Left forelimb (tissue), 1 donor: ENCODE measurements at places on chromosomes 4 and X.

- DNase-seq = no peak
Observed at GRCh38 chr4:158411269-158411668, 110.4 kb upstream of the RXFP1 start.

GRCh38 chr4:73875401-73875800 is 6.2 kb downstream of the CXCL1 start:
- no peak for DNase-seq

- peak; percentile 68 for DNase-seq
Observed at GRCh38 chr4:183658362-183659028, 490 bp downstream of the RWDD4 start.

DNA sequence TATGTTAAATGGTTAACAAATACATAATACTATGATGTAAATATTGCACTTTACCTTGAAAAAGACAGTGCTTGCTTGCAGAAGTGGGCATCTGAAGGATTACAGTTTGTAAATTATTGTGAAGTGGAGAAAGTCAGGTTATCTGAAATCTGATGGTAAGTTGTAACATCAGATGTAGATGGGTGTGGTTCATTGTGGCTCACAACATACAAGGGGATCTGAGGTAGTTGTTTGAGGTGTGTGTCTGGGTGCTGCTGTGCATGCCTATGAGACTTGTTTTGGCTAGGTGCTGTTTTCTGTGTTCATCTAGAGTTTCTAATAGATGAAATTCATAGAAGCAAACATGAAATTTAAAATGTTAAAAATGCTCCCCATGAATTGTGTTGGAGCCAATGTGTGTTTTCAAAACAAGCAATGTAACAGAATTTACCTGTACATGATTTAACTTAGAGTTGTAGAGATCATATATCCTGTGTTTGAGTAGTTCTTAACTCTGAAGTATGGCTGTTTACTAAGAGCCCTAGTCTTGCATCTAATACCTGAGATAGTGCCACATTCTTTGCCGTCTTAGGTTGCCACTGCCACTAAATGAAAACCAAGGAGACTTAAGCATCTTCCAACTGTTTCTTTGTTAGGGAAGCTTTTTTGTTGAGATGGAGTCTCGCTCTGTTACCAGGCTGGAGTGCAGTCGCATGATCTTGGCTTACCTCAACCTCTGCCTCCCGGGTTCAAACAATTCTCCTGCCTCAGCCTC is 11.9 kb upstream of the NDUFC1 start:
- no peak for DNase-seq

DNA sequence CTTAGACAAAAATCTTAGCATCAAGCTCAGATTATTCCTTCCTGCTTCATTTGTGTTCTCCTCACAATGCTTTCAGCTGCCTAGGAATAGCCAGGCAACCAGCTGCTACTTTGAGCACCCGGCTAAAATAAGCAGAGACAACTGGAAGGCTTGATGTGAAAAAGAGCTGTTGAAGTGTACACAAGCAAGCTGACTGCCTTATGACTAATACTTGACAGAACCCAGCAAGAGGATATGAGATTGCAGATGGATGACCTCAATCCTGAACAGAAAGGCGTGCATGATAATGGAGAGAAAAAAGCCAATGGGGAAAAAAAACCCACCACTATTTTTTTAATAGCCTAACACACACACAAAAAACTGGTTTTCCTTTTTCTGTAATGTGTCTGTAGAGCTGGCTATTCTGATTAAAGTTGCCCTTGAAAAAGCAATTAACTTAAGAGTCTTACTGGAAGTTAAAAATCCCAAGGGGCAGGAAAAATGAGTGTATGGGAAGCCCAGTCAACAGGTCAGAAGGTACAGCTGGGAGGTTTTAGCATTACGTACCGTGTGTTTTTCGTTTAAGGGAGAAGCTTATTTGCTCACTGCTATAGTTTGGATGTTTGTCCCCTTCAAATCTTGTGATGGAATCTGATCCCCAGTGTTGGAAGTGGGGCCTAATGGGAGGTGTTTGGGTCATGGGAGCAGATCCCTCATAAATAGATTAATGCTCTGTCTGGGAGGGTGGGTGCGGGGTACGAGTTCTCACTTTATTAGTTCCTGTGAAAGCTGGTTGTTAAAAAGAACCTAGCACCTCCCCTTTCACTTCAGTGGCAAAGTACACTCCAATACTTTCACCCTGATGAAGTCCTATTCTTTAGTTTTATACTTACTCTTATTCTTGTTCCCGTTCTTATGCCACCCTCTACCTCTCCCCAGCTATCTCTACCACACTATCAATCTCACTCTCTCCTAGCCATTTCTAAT is 37.1 kb upstream of the HERC6 start:
- DNase-seq = no peak

GRCh38 chrX:69024931-69025330 is 140.3 kb downstream of the PJA1 start:
- peak; percentile 76 for DNase-seq

DNA sequence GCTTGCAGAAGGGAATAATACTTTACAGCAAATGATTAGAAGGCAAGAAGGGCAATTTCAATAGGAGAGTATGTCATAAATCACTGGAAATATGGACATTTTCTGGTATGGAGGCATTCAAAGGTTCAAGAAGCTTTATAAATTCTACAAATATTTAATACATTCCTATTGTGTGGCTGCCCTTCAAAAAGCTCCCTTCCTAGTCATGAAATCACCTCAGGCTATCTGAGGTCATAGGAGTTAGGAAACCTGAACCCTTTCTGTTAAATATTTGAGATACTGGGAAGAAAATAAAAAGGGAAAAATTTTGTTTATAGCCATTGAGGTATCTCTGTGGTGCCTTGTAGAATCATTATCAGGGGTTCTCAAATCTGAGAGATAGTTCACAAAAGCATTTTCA is 316.8 kb upstream of the EMCN start:
- no peak for DNase-seq

DNA sequence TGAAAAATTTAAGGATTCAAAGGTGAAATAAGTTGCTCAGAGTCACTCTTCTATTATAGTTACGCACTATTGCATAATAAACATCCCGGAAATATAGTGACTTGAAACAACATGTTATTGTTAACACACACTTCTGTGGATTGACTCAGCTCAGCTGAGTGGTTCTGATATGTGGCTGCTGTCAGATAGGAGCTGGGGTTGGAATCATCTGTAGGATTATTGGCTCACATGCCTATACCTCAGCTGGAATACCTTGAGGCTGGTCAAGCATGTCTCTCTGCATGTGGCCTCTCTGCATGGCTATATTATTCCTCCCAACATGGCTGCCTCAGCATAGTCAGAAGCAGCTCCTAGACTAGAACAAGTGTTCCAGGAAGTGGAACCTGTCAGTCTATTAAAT is 486.7 kb upstream of the MAGEB2 start:
- no peak for DNase-seq

DNA sequence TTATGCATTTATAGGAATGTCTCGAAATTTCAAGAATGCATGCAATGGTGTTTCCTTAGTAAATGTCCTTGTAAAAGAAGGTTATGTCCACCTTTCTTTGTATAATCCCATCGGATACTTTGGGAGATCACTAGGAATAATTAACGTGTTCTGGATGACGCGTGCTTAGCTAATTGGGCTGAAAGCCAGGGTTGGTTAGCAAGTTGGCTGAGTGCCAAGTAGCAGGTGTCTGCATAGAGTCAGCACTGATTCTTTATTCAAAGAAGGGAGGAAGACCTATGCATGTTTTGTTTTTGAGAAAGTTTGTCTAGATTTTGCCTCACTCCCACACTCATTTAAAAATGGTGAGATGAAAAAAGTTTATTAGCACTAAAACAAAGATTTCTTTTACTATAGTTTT is 144.6 kb downstream of the SOX3 start:
- DNase-seq = no peak

DNA sequence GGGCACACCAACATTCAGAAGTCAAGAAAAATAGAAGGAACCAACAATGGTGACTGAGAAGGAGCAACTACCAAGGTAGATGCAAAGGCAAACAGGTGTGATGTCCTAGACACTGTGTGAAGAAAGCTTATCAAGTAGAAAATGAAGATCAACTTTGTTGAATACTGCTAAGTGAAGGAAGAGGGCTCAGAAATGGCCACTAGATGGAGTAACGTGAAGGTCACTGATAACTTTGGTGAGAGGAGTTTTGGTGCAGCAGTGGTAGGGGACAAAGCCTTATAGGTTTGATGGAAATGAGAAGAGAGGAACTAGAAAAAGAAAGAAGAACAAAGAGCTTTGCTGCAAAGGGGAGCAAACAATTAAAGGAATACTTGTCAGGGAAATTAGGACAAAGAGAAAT is 23.5 kb downstream of the OTC start:
- DNase-seq = no peak

DNA sequence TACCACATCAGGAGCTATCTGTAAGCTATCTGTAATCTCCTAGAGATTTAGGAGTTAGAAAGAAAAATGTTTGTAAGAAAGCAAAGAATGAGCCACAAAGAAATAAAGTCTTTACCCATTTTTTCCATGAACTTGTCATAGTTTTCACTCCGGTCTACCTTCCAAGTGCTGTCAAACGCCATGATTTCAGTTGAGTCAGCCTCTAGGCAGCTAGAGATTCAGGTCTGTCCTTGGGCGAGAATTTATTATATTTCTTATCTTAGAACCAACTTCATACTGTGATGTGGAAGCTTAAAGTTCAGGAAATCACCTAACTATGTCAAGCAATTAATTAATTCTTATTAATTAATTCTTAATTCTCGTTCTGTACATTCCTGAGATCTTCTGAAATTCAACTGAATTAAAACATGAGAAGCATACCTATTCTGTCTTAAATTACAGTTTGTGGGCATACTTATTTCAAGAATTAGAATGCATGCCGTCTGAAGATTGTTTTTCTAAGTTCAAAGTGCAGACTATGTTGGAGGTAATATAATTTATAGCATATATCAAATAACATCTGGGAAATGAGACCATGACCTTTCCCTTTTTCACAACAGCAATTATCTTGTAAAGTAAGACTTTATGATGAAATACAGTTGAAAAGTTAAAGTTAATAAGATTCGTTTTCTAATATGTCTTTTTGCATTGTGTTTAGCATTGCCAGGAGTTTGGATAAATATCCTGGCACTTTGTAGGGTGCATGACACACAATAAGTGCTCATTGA is at the start of gene FABP2:
Gene FABP2 (minus strand): TSS at position 218 of the 767 bp plus-strand sequence. CDS start 36 bp downstream, at position 182.
- DNase-seq = no peak

DNA sequence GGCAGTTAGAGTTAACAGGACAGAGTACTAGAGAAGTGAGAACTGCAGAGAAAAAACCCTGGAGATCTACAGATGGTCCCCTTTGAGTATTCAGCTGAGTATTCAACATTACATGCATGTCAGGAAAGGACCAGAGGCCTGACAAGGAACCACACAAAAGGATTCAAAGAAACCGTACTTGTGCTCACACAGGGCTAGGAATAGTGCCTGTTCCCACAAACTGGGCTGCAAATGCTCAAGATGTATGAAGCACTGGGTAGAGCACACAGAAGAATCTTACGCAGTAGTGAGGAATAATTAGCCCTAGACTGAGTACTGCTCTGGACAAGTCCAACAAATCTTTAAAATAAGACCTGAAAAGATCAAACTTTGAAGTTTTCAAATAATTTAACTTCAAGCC is 17.6 kb downstream of the PTPN13 start:
- DNase-seq = no peak

DNA sequence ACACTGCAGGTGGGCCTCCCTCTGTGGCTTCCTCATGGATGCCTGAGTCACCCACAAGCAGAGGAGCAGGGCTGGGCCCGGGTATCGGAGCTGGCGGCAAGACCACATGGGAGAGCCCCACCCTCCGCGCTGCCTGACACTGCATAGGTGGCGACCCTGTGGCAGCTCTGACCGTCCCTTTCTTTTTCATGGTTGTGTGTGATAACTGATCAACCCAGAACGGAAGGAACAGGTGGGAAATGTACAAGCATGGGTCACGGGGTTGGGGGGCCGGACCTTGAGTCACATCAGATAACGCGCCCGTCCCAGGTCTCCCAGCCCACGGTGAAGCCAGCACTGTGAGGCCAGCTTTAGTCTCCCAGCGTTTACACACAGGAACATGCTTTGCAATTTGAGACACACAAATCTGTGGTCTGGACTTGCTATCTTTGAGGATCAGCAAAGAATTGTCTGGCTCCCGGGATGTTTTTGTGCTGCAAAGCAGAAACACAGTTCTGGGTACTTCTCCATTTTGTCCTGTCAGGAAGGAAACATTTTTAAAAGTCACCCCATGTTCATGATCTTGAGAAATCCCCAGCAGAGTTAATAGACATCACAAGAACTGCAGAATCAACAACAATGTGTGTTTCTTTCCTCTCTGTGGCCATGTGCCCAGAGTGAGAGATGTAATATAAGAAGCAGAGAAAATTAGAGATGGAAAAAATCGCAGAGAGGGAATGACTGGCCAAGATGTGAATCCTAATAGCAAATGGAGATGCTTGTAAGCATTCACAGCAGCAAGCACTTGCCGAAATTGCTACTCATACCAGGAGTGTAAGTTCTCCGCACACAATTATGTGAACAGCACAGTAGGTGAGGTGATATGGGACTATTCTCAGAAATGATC is 70.1 kb upstream of the CBR4 start:
- no peak for DNase-seq

GRCh38 chrX:136369377-136369776 is 68.6 kb downstream of the ADGRG4 start:
- no peak for DNase-seq

GRCh38 chrX:133881007-133881406 is 104.4 kb downstream of the GPC3 start:
- DNase-seq = no peak

- DNase-seq = no peak
Observed at GRCh38 chrX:42143866-42144592, 220.7 kb upstream of the CASK start.

DNA sequence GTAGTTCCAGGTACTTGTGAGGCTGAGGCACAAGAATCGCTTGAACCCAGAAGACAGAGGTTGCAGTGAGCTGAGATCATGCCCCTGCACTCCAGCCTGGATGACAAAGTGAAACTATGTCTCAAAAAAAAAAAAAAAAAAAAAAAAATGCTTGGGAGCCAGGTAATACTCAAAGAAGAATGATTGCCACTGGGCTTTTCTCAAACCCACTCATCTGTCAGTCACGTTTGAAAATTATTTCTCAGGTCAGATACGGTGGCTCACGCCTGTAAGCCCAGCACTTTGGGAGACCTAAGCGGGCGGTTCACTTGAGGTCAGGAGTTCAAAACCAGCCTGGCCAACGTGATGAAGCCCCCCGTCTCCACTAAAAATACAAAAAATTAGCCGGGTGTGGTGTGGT is 155.7 kb downstream of the RELL1 start:
- no peak for DNase-seq

- no peak for DNase-seq
Observed at GRCh38 chrX:127085939-127086338, 266.4 kb downstream of the PRR32 start.

- DNase-seq = no peak
Observed at GRCh38 chr4:150240011-150240410, 161.8 kb downstream of the DCLK2 start.
